ENCODE measurements at places on chromosomes 4 and X.

- DNase-seq = no peak
Measured at GRCh38 chr4:36064117-36064516, 180.2 kb downstream of the ARAP2 start.

GRCh38 chr4:174332741-174333493, 49.2 kb downstream of the CEP44 start:
- DNase-seq = no peak

DNA sequence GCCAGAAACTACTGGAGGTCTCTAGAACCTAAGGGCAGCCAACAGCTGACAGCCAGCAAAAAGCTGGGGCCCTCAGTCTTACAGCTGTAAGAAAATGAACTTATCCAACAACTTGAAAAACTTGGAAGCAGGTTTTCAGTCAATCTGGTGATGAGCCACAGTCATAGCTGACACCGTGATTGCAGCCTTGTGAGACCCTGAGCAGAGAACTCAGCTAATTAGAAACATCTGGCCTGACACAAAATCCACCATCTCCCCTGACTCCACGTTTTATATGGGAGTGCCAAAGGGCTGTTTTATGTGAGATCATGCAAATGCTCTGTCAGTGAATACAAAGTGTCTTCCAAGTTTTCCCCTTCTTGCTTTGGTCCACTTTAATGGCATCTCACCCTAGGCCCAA, 198.8 kb upstream of the DCAF8L1 start:
- DNase-seq = no peak

DNA sequence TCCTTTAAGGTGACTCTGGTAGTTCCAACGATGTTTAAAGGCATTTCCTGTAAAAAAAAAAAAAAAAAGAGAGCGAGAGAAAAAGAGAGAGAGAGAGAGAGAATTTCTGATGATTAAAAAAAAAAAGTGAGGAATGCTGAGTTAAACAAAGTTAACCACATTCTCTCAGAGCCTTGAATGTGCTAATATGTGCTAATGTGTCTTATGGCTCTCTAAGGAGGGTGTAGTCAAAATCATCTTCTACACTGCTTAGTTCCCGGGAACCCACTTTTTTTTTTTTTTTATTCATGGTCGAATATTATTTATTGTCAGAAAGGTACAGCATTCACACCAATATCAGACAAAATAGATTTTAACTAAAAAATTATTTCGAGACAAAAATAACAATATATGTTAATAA, 111.7 kb downstream of the SNCA start:
- DNase-seq = no peak

DNA sequence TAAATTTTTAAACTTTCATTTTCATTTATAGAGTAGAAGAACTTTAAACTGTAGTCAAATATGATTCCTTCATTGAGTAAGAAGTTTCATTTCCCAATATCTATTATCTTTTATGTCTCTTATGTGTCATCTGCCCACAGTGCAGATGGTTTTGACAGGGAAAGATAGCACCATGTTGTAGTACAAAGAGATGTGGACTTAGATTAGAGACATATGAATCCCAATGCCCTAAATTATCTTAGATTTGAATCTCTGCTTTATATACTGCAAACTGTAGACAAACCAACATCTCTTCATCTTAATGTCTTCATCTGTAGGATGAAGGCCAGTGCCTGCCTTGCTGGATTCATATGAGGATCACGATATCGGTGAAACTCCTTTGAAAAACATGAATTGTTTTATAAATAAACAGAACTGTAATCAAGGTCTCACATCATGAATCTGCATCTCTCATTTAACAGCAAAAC, 217.5 kb downstream of the BANK1 start:
- DNase-seq = no peak

- no peak for DNase-seq
Measured at GRCh38 chr4:177879851-177880250, 437.6 kb upstream of the AGA start.

GRCh38 chrX:10401239-10401638, 219.1 kb downstream of the MID1 start:
- DNase-seq = no peak

DNA sequence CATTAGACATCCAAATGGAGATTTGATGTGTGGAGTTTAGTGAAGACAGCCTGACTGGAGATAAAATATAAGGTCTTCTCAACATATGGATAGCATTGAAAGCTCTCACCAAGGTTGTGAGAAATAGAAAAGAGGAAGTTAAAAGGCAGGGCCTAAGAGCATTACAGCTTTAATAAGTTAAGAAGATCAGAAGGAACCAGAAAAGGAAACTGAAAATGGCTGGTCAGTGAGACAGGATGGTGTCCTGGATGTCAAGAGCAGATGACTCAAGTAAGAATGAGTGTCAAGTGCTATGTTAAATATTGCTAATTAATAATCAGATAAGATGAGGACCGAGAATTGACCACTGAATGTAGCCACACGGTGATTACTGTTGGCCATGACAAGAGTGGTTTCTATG, 642.9 kb downstream of the STPG2 start:
- DNase-seq = no peak

DNA sequence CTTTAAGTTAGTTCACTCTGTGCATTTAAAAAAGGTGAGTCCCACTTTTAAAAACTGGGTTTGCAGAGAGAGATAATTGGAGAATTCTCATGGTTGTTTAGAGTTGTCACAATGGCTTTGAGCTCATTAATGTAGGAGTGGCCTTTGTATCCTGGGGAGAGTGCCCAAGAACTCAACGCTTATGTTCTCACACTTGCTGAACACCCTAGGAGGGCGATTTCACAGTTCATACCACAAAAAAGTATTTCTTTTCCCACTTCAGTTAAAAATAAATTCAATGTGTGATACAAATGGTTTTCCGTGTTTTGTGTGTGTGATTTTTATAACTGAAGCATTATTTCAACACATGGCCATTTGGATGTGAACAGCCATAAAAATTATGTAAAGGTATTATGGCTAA, 8.4 kb downstream of the EMCN start:
- DNase-seq = no peak

GRCh38 chrX:50941638-50942037, 31.1 kb downstream of the BMP15 start:
- DNase-seq = no peak

DNA sequence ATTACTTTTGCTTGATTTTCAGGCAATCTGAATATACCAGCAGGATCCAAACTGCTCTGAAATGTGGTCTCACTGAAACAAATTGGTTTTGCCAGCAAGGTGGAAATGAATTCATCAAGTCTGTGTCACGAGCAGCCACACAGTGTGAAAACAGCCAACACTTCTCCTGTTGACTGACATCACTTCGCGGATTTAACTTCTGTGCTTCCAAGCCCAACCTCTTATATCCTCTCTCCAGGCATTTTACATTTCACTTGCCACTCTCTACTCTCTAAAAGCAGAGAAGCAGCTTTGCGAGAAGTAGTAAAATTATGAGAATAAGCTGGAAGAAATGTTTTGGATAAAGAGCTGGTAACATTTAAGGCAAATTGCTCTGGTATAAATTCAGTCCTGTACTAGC, 106.1 kb upstream of the FRG1 start:
- no peak for DNase-seq

DNA sequence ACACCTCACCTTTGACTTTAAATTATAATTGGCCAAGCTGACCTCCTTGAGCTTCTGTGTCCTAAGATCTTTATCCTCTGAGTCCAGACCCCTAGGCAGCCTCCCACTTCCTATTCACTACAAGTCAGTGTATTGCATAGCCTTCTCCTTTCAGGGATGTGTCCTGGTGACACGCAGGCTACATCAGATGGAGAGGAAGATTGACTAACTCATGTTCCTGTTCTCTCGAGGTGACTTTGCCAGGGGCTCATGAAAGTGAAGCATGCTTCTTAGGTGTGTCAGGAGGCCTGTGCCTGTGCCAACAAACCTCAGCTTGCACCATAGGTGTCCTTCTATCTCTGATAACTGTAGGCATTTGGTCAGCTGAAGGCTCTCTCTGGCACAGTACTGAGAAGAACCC, 195.7 kb upstream of the HS3ST1 start:
- no peak for DNase-seq

- DNase-seq = no peak
Measured at GRCh38 chrX:43717161-43717560, 61.1 kb downstream of the MAOA start.

- no peak for DNase-seq
Measured at GRCh38 chr4:22677780-22678179, 15.0 kb upstream of the GBA3 start.

DNA sequence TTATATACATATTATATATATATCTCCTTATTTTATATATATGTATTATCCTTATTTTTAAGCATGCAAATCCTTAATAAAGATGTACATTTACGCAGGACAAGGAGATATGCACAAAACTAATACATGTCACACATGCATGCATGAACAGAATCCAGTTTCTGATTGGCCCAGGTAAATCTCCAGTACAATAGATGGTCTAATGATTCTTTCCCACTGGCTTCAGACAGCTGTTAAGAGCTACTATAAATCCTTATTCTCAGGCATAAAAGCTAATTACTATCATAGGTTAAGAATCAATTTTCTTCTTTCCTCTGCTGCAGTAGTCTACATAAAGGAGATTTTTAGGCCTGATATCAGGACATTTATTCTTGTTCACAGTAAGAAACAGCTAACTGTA, 689.8 kb downstream of the KCTD8 start:
- DNase-seq = no peak

DNA sequence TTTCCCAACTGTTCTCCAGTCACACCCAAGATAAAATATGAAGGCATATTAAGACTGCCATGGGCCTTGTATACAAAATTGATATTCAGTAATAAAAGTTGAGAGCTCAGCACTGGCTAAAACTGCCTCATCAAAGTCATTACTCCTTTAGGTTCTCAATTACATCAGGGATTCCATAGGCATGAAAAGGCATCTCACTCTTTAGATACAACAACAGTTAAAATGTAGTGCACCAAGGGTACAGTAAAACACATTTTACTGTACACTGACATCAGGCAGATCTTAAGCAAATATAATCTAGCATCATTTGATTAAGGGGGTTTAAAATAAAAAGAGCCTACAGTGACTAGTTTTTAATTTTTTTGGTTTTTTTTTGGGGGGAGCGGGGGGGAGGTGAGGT, 107.7 kb downstream of the PPP3CA start:
- no peak for DNase-seq

DNA sequence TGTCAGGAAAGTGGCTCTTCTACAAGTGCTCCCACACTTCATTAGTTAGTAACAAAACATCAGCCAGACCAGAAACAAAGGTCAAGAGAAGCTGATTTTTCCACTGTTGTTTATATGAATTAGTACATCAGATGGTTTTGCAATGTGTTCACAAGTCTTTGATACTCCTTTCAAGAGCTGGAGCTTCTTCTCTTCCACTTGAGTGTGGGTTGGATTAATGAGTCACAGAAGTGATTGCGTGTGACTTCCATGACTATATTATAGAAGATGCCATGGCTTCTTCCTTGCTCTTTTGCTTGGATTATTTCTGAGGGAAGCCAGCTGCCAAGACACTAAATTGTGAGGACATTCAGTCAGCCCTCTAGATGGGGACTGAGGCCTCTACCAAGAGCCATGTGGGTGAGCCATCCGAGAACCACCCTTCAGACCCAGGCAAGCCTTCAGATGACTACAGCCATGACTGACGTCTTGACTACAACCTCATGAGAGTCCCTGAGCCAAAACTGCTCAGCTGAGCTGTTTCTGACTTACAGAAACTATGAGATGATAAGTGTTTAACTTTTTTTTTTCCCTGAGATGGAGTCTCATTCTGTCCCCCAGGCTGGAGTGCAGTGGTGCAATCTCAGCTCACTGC, 18.1 kb downstream of the SOWAHB start:
- no peak for DNase-seq

- DNase-seq = no peak
Measured at GRCh38 chr4:139666735-139667281, 1.2 kb downstream of the MGST2 start.

- DNase-seq = no peak
Measured at GRCh38 chr4:183012879-183013729, 86.0 kb upstream of the WWC2 start.

DNA sequence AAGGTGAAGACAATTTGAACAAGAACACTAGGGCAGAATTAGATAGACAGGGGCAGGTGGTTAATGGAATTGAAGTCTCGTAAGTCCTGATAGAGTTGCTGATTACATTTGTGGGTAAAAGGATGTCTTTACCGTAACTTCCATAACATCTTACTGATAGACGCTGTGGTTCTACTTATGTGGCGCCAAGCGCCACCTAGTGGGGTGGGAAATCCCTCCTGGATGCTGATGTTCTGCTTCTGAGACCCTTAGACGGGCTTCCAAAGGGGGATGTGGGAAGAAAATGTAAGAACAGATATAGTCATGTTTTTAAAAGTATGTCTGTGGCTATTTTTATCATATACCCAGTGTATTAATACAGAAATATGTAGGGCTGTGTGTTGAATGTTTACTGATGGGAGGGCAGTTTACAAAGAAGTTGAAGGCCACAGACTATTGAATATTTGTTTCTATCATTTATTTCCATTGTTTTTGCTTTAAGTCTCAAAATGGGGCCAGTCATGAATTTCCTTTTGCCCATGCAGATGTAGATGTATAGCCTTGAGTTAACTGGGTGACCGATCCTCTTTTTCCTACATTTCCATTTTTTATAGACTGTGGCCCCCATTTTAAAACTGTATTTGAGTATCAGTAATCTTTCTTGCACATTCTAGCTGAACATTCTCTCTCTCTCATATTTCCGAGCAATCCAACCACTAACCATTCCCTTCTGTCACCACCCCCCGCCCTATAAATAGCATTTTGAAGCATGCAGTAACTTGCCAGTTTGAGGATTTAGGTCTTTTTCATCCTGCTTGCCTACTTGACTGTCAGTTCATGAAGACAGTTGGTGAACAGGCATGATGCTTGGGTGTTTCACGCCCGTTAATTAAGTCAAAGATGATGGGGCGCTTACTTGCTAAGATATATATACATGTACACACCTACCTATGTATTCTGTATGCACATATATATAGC, 12.1 kb upstream of the TLR8 start:
- DNase-seq = no peak

DNA sequence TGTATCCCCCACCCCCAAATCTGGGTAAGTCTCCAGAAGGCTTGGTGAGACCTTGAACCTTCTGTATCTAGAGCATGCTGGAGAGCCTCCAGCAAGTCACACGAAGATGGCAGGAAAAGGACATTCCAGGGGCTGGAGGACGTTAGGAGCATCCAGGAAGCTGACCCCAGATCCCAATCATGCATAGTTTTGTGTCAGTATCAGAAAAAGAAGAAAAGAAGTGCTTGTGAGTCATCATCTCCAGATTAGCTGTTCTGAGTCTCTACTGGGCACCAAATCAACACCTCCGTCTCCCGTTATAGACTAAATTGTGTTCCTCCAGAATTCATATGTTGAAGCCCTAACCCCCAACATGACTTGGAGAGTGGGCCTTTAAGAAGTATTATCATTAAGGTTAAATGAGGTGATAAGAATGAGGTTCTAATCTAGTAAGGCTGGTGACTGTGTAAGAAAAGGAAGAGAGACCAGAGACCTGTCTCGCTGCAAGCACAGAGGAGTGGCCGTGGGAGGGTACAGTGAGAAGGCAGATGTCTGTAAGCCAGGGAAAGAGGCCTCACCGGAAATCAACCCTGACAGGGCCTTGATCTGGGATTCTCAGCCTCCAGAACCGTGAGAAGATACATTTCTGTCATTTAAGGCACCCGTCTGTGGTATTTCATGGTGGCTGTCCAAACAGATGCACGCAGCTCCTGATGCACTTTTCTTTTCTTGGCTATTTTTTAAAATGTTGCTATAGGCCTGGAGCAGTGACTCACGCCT, 38.1 kb upstream of the CLDN24 start:
- no peak for DNase-seq
